ENCODE measurements at places on chromosomes 1 and 21.
A peak's percentile ranks its signal among the peaks of the same experiment; 100 is the strongest.

DNA sequence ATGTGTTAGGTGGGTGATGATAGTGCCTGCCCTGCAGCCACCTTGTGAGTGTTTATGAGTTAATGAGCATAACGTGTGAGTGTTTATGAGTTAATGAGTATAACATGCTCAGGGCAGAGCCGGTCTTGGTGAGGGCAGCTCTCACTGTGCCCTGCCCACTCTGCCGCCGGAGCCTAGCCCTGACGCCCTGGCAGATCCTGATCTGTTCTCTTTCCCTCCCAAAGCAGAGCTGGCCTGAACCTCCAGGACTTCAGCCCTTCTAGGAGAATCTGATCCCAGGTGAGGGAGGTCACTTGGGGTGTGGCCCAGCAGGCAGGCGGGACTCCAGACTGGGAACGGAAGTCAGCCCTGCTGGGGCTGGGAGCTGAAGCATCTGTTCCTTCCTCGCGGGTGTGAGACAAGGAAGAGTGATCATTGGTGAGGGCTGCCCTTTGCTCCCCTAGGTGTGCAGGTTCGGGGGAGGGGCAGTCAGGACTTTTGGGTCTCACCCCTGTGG, 5.7 kb downstream of the FBLIM1 start:
- DNase-seq, result no peak

DNA sequence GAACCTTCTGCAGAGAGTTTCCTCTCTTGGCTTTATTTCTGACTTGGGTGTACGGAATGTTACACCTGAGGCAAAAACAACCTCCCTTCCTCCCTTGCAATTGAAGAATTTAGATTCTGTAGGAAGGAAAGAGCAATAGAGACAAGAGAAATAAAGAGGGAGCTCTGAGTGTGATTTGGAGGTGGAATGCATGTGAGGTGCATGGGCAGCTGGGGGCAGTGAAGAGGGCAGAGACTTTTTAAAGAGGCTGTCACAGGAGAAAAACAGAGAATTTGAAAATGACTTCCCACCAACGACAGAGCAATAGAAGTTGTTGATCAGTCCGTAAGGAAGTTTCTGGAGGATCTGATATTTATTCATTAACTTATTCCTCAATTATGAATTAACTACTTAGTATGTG, 172.0 kb upstream of the B3GALT2 start:
- no peak for DNase-seq

DNA sequence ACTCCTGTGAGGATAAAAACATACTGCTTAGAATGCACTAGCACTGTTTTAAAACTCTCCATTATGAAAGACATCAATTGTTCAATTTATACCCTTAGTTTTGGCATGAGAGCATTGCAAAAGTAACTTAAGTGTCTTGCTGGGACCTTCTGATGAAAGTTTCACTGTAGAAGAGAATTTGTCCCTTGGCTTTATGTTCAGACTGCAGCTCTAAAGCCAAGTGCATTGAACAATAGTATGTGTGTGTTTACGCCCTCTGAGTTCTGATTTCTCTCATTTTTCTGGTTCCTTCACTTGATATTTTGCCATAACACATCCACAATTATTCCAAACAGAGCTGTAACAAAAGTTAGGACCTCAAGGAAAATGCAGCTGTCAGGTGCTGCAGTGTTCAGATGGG, 474.6 kb downstream of the DISC1 start:
- DNase-seq, result no peak

DNA sequence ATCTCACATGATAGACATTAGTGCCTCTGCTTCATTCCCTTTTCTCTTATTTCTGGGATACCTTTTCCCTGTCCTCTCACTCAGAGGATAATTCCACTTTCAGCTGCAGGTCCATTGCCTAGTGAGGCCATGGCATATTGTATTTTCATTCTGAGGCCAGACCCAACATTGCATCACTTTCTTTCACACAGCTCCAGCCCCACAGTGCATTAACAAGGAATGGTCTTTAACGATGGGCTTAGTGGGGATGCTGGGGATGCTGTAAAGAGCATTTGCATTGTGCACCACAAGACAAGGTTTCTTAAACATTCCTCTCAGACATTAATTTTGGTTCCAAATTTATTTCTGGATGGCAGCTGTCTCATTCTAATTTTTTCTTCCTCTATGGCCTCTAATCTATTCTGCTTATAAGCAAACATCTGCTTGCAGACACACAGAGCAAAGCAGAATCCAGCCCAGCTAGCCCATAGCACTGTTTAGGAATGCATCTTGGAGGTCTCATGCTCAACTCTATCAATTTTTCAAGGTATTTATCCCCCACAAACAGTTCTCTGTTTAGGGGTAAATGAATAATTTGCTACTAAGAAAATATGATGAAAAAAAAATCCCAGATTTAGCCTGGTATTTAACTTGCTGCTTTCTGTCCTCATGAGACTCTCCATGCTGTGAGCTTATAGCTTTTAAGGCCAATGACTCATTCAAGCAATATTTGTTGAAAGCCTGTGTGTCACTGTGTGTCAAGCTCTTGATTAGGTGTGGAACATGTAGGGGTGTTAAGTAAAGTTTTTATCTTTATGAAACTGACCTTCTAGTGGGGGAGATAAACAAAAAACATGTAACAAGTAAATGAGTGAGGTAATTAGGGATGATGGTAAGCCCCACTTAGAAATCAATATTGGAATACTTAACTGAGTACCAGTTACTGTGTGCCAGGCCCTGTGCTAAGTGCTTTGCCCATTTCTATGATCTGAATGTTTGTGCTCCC, 44.5 kb upstream of the CCDC190 start:
- peak; percentile 90 for DNase-seq

DNA sequence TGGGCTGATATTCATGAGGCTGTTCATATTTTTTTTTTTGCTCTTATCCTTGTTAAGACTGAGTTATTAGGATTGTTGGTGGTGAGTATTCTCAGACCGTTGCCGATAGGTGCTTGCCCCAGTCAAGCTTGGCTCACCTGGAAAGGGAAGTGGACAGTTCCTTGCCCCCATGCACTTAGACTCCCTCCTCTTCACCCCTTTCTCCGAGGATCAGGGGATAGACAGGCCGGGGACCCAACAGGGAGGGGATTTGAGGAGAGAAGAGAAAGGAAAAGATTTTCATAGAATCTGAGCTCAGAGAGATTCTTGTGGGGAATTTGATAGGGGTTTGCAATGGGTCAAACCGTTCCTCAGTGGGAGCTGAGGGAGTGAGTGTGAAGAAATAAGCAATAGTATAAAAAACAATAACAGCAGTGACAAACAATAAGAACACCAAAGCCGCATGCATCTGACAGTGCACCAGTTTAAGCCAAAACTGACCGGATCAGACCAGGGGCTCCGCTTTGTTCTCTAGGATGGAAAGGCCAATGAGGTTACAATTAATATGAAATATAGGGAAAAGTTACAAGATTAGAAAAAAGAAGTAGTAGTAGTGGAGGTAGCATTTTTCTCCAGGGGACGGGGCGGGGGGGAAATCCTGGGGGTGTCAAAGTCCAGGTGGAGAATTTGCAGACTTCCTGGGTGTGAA, 8.9 kb downstream of the PAX7 start:
- DNase-seq, result no peak

GRCh38 chr1:205301842-205302588, 19.5 kb downstream of the NUAK2 start:
- DNase-seq, result peak; percentile 45

DNA sequence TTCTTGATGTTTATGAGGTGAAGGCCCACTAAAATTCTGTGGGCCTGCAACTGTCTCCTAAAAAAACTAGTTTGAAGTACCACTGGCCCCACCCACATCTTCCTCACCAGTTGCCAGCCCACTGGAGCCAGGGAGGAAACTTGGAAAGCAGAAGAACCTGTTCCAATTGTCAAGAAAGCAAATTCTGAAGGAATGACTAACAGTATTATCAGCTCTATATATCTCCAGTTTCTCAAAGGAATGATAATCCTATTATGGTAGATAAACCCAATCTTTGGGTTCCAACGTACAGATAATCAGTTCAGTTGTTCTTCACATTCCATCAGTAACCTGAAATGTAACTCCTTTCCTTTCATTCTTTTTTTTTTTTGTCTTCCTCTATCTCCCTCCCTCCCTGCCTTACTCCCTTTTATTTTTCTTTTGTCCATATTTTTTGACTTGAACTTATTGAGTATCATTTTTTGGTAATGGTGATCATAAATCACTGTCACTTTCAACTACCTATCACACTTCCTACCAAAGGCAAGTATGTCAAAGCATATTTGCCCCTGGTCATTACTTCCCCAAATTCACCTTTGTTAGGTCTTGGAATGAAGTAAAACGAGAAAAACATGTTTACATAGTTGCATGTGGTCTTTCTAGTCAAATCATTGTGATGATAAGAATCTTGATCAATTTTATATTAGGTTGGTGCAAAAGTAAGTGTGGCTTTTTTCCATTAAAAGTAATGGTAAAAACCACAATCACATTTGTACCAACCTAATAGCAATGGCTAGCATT, 943.4 kb downstream of the TTLL7 start:
- DNase-seq, result no peak

DNA sequence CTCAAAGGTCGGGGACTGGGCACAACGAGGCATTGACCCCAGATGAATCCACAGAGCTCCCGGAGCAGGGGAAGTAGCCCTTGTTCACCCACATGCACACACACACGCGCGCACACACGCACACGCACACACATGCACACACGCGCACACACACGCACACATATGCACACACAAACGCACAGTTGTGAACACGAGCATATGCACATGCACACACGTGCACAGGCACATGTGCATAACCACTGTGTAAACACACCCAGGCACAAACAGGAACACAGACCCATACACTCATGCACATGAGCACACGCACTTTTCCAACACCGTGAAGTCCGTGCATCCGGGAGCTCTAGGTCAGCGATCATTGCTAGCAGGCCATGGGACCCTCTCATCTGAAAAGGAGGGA, 176.8 kb upstream of the ARHGEF16 start:
- DNase-seq, result no peak

DNA sequence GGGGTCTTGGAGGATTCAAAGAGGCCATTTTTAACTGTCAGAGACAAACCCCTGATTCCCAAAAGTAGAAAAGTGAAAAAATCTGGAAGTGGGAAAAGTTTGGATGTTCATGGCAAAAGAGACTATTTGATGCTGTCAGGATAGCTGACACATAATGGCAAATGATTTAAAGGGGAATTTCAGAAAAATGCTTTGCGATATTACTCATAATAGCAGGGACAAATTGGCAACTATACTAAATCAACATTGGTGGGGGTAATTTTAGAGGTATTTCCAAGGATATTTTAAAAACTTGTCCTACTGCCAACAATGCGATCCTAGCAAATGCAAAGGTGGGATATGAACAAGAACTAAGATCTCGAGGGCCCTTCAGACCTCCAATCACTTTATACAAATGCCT, 5.3 kb upstream of the GSTM4 start:
- DNase-seq, result peak; percentile 50

DNA sequence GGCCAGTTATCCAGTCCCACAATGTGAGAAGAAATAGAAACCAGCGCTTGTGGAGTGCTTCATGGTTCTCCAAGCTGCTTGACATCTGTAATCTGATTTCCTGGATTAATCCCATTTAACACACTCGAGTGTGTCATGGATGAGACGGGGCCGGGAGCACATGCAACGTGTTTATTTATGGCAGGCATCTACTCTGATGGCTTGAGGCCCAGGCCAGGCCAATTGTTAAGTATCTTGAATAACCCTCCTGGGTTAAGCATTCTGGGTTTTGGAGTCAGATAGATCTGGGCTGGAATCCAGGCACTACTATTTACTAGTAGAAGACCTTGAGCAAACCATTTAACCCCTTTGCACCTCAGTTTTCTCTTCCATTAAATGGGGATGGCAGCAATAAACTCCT, 37.5 kb upstream of the LAPTM5 start:
- DNase-seq, result no peak

DNA sequence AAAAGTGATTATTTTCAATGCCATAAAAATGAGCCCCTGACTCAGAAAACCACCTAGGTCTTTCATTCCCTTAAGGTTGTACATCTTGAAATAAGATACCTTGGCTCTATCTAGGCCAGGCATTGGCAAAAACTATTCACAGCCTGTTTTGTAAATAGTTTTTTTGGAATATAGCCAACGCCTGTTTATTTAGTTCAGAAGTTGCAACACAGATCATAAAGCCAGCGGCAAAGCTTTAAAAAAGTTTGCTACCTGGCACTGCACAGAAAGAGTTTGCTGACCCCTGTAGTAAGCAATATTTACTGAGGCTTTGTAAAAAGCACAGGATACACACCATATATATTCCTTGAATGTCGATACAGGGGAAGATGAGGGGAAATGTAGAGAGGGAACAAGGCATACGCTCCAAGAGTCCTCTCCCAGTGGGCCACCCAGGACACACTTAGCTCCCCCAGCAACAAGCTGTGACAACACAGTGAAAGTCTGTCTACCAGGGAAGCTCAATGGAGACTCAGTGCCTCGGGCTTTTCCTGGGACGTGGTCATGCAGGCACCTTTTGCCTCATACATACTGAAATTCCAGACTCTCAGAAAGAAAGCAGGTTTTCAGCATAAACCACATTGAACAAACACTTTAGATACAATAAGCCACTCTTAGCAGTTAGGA, 20.5 kb downstream of the TARBP1 start:
- DNase-seq, result no peak

- no peak for DNase-seq
Observed at GRCh38 chr1:167648978-167649744, 19.1 kb downstream of the RCSD1 start.

DNA sequence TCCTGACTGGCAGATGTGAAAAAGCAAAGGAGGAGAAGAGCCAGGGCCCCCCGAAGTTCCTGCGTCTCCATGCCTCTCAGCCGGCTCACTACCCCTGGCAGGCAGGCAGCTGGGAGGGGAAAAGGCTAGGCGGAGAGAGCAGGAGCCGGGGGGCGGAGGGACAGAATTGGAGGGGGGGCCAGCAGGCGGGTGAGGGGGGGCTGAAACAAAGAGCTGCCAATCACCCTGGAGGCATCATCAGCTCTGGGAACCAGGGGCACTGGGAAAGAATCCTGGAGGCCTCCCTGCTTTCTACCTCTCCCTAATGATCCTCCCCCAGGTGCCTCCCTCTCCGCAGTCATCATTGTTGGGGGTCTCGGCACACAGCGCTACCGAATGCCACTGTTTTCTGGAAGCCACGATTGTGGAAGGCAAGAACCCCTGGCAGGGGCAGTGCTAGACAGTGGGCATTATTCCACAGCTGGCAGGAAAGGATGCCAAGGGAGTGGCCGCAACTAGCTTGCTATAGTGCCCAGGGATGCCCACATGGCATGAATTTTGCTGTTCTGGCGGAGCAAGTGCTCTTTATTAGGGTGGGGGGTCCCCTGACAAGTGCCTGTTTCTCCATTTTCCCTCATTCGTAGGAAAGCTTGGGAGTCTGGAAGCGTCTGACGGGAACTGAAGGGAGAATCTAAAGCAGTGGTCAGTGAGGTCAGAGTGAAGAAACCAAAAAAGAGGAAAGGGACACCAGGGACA, at the start of gene THBS3:
Gene THBS3, minus strand, starts transcription at position 92 of the 735 bp plus-strand sequence. Its CDS starts 21 bp downstream, at position 71.
- DNase-seq, result peak; percentile 42

DNA sequence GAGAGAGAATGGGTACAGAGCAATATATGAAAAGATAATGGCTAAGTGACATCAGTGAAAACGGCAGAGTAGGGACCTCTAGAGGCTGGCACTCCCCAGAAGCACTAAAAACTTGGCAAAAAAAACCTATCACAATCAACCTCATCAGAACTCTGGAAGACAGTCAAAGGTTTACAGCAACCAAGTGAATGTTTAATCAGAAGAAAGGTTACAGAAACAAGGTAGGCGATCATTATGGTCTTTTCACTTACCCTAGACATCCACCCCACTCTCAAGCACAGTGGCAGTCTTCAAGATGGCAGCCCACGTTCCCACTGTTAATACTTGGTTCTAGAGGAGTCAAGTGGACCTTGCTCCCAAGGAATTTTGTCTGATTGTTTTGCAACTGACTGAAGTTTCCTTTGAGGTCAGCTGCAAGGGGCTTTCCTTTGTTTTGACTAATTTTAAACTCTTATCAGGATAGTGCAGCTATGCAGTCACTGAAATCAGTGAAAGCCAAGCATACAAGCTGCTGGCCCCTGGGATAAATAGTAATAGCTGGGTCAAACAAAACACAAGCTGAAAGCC, 7.2 kb downstream of the KIFAP3 start:
- no peak for DNase-seq
